ENCODE measurements at places on chromosomes 1 and 21.

DNA sequence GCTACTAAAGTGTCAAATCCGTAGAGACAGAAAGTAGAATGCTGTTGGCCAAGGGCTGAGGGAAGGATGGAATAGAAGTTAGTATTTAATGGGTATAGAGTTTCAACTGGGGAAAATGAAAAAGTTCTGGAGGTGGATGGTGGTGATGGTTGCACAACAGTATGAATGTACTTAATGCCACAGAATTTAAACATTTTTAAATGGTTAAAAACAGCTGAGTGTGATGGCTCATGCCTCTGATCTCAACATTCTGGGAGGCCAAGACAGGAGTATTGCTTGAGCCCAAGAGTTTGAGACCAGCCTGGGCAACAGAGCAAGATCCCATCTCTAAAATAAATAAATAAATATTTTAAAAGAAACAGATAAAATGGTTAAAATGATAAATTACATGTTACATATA lies 44.5 kb downstream of the PIK3R3 start:
- no peak for DNase-seq

DNA sequence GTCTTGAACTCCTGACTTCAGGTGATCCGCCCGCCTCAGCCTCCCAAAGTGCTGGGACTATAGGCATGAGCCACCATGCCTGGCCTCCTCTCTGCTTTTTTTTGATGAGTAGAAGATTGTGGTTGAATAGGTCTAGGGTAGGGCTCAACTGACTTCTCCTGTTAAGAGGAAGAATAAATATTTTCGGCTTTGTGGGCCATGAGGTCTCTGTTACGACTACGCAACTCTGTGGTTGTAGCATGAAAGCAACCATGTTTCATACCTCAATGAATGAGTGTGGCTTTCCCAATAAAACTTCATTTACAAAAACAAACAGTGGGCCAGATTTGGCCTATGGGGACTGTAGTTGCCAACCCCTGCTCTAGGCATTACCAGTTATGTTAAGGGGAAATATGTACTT lies 67.8 kb downstream of the NID1 start:
- peak; percentile 19 for DNase-seq

- no peak for DNase-seq
These were observed 99.8 kb upstream of the ATP1A1 start for GRCh38 chr1:116273042-116273783.

DNA sequence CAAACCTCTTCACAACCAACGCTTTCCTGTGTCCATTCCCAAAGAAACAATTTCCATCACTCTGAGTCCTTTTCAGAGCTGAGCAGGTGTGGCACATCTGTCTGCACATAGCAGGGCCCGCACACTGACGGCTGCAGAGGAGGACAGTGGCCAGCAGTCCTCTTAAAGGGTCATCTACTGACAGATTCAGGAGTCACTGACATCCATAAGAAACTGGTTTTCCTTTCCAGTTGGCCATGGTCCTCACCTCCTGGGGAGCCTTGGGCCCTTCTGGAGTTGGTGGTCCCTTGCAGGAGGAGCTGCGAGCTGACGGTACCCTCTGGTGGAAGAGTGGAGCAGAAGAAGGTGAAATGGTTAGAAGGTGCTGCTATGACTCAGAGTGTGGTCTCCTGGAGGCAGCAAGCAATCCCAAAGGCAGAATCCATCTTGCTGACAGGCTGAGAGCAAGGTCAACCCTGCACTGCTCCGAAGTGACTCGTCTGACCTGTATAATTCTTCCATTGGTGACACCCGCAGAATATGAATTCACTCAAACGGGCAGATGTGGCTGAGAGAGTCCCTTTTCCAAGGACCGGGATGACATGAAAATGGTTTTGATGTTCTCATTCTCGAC lies 278.5 kb upstream of the C1orf174 start:
- peak; percentile 58 for DNase-seq

DNA sequence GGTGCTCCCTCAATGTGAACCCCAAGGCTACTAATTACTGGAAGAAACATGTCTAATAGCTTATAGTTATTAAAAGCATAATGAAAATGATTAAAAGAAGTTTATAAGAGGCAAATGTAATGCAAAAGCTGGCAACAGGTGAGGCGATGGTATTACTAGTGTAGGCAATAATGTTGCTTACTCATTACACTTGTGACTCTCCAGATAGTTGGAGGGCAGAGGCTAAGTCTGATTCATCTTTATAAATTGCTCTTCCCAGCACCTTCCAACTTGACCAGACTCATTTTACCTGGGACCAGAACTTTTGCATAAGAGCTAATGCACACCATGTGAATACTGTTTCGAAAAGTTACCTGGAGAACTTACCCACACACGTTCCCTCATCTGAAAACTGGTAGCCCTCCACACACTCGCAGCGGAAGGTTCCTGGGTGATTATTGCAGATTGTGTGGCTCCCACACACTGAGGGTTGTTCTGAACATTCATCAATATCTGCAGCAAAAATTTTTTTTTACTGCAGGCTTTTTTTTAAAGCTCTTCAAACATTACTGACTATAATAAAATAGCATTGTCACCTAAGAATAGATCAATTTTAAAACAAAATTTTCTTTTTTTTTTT lies 48.0 kb downstream of the NID1 start:
- no peak for DNase-seq

GRCh38 chr1:194280463-194280862 lies 1094.0 kb upstream of the B3GALT2 start:
- no peak for DNase-seq

DNA sequence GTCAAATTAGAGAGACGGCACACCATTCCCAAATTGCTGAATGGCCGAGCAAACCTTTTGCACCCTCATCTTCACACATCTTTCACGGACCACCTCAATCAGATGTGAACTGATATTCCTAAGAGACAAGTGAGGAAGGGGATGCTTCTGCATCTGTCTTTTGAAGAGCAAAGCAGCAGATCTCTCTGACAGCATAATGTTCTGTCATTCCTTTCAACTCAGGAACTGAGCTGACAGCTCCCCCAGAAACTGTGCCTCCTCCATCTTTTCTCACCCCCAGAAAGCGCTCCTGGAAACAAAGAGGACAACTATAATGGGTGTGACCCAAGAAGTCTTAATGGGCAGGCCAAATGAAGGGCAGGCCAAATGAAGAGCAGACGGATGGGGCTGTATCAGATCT lies 256.4 kb downstream of the C1orf94 start:
- no peak for DNase-seq

- DNase-seq, result no peak
These were observed 183.5 kb upstream of the DPYD start for GRCh38 chr1:98104289-98104688.

- no peak for DNase-seq
These were observed 25.4 kb downstream of the GADD45A start for GRCh38 chr1:67710417-67710816.

- no peak for DNase-seq
These were observed 22.9 kb upstream of the IFNAR2 start for GRCh38 chr21:33206771-33207281.

All from coronary artery (tissue), 2 donors.